ENCODE measurements at places on chromosomes 2 and 18.
A peak's percentile ranks its signal among the peaks of the same experiment; 100 is the strongest.

- no peak for DNase-seq
Measured at GRCh38 chr2:224428787-224429440, 27.0 kb upstream of the FAM124B start.

DNA sequence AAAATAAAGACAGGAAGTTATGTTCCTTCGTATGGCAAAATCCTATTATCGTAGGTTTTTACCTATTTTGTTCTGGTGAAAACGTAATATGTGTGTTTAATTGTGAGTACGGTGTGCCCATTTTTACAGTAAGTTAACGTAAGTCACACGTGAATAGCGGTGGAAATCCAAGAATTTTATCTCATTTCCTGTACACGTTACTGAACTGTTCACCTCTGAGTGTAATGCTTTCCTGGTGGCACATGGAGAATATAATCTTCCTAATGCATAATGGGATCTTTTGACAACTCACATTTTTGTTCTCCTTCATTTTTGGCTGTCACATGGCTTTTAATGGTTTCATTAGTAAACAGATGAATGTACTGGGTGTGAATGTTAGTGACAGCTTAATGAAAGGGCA, 28.2 kb downstream of the BCL2L11 start:
- no peak for DNase-seq

GRCh38 chr2:208013285-208014178, 11.8 kb downstream of the PLEKHM3 start:
- peak; percentile 20 for DNase-seq

DNA sequence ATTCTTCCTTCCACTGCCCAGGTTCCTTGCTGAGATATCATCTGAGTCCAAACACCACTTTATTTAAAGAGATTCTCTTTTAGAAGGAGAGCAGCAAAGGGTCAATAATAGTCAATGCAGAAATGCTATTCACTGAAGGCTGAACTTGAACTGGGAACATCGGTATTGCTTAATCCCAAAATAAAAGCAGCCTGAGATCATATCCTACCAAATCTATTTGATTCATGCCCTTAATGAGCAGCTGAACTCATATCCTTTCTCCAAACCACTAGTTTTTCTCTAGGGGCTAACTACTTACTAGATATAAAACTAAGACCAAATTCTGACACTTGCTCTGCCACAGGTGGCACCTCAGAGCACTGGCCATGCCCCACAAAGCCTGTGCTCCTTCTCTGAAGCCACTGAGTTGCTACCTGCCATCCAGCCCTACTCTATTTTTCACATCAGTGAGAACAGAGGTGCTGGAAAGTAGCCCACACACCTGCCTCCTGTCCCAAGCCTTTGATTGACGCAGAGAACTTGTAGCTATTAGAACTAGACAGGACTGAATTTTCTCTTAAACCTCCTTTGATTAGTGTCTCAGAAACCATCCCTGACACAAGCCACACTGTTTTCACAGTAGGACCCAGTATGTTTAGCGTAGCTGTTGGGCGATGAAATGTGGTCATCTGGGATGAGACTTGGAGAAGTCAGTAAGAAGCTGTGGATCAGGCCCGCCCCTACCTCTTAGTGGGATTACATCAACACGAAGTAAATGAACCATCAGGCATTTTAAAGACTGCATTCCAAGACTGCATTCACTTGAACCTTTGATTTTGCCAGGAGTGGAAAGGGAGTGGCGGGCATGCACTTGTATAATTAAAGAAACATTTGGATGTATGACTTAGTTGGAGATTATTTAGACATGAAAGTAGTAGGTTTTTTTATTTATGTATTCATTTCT, 124.3 kb downstream of the RBMS1 start:
- DNase-seq: peak; percentile 43

DNA sequence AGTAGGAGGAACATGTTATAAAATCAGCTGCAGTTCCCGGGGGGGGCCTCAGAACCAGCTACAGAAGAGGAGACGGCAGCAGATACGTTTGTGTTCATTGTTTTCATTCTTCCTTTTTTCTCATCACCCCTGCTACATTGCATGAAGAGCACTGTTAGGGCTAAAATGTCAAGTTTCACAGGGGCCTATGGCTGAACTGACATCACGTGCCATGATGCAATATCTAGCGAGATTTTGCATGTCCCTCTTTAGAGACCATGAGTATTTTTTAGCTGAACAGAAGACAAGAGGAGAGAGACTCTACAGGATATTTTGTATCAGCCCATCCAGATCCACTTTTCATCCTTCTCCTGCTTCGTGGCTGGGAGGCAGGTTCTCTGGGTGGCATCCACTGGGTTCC, 97.6 kb downstream of the MRPS9 start:
- no peak for DNase-seq

GRCh38 chr2:39475006-39475405, 37.9 kb upstream of the MAP4K3 start:
- no peak for DNase-seq

- DNase-seq: no peak
Measured at GRCh38 chr2:190094316-190094871, 31.9 kb upstream of the MSTN start.

DNA sequence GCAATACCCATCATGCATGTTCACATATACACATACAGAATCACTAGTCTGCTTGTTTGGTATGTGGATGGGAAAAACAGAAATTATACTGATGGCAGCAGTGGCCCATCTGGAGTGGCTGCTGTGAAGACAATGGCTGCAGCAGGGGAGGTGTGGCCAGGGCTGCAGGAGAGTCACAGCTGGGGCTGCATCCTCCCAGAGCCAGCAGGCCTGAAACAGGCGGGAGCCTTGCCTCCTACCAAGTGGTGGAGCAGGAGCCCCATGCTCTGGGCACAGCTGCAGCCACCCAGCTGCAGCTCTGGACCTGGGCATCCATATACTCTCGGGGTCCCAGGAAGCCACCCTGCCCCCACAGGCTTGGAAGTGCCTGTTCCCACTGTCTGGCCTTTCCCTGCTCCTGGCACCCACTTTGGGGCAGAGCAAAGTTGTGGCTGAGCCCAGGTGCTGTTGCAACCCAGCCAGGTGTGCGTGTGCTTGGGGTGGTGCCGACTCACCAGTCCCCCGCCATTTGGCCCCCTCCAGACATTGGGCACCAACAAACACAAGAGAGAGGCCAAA, 136.6 kb downstream of the SPAG16 start:
- no peak for DNase-seq

DNA sequence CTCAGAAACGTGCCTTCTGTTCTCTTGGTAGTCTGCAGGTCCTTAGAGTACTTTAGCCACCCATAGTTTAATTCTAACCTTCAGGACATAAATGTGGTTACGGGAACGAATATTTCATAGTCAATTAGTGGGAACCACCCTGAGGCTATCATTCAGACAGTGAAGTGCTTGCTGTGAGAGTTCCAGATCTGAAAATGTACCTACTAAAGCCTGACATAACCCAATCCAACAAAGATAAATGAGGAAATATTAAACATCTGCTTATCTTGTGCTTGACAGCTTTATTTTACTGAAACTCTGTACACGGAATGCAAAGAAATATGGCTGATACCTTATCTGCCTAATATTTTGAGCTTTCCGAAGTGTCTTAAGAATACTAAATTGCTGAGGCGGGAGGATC, 43.0 kb downstream of the RAB27B start:
- DNase-seq: no peak

DNA sequence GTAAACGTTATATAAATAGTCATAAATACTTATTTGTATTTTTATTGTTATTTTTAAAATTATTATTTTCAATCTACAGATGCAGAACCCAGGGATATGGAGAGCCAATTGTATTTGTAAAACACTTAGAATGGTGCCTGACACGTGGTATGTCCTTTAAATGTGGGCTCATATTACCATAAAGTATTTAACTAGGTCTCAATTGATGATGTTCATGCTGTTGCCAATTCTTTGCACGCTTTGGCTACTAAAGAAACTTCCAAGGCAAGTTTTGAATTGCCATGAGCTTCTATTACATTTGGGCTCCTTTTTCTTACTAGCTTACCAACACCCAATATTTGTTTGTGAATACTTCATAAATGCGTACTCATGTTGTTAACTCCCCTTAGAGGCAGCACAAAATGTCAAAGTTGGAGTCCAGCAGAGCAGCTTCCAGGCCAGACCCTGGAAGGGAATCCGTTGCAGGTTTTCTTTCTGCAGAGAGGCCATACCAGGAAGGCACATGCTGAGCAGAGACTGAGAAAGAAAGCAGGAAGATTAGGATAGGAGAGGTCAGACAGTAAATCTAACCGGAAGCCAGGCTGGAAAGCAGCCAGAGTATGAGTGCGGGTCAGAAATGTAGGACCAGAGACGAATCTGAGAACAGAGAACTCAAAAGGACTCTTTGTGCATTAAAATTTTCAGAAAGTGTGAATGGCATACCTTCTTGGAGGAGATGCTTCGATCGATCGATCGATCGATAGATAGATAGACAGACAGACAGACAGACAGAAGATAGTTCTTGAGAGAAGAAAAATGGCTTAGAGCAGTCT, 4.2 kb upstream of the NOSTRIN start:
- DNase-seq: no peak

- DNase-seq: no peak
Measured at GRCh38 chr2:47211497-47212011, 56.4 kb upstream of the STPG4 start.

GRCh38 chr2:224086226-224086914, 47.3 kb upstream of the SERPINE2 start:
- peak; percentile 45 for DNase-seq

- no peak for DNase-seq
Measured at GRCh38 chr2:212672186-212672585, 133.6 kb upstream of the ERBB4 start.

DNA sequence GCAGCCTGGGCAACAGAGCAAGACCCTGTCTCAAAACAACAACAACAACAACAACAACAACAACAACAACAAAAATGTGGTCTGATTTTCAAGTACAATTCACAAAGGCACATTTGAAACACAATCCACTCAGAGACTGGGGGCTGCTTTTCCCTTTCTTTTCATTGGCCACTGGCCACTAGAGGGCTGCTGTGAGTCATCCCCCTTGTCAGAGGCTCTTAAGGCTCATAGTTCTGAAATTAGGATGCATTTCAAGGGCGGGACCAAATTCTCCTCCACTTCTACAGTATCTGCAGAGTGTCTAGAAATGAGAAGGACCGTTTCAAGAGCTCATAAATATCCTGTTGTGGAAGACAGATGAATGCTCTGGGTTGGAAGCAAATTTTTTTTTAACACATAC, 285.4 kb downstream of the NRXN1 start:
- peak; percentile 22 for DNase-seq

DNA sequence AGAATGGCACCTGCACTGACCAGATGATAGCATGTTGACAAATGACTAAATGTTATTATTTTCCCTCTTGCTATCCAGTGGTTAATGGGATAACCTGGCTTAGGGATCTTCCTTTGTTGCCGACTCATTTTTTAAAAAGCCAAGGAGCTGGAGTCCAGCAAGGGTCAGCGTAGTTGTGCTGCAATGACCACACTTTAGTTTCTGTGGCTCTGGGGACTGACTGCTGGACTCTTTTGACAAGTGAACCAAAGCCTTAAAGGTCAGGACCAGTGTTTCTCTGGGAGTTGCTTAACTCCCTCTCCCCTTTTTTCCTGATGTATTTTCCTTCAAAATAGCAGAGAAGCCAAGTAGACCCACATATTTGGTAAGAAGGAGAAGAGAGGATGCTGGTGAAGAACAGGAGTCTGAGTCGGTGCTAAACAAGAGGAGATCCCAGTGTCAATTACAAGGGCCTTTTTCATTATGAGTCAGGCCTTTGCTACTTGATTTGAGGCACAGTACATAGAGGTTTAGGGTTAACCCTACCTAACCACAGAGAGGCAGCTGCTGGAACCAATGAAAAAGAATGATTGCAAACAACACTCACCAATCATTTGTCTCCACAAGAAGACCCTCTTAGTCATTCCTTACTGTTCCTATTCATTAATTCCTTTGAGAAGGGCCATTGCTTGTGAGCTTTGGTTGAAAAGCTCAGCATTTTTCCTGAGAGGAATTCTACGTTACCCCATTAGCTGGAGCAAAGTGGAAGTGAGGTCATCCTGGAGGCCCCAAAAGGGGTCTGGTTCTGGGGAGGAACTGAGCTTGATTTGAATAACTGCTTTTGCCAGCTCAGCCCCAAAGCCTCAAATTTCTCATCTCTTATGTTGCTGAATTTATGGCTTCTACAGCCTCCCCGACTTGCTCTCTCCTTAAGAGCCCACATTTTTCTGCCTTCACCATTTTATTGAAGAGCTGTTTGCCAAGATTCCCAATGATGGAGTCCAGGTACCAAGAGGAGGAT, 137.6 kb upstream of the HNMT start:
- DNase-seq: no peak

- DNase-seq: no peak
Measured at GRCh38 chr2:227826563-227826962, 12.9 kb downstream of the CCL20 start.

- no peak for DNase-seq
Measured at GRCh38 chr2:1400943-1401735, 12.1 kb upstream of the TPO start.

DNA sequence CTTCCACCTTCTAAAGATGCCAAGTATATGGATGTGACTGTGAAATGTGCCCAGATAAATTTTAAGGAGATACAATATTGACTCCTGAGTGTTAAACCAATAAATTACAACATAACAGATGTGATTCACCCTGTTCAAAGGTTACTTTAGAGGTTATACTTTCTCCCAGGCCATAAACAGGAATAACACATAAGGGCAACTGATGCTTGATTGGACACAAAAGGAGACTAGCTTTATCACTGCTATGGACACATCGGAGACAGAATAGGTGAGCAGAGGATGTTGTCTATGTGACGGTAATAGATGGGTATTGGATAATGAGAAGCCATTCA, 31.9 kb upstream of the SLC25A52 start:
- DNase-seq: no peak

DNA sequence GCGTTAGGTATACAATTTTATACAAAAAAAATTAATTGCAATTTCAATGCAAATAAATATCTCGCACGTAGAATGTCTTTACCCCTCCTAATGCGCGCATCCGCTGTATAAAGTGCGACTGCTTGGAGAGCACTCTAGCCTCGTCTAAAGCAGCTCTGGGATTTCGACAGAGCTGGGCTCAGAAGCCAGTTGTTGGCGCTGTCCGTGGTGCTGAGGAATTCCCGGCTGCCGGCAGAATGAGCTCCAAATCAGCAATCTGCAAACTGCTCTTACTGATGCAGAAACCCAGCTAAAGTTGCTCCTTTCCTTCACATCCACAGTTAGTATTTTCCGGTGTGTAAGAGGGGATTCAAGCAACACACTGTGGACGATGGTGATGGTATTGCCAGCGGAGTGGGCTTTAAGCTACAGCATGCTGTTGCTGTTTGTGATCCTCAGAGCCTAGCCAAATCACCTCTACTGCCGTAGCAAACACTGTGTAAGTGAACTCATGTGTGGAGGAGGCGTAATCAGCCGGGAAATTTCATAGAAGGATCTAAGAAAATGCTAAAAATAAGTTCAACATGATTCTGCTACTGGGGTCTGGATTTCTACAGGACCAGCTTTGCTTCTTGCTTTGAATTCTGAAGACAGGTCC, at the start of gene VWC2L:
VWC2L (plus strand) TSS at position 137 of the 637 bp plus-strand sequence. CDS start 3,140 bp downstream, outside the sequence.
- DNase-seq: peak; percentile 83
